8988T (cell line): ENCODE measurements at places on chromosomes 1 and 21.

GRCh38 chr1:169594391-169594790, 8.1 kb upstream of the F5 start:
- DNase-seq = no peak

- no peak for DNase-seq
Measured at GRCh38 chr1:18811733-18812452, 47.6 kb downstream of the TAS1R2 start.

- no peak for DNase-seq
Measured at GRCh38 chr1:93597709-93598108, 83.9 kb downstream of the BCAR3 start.

GRCh38 chr1:29050166-29050565, 73.5 kb downstream of the TMEM200B start:
- no peak for DNase-seq

- DNase-seq = no peak
Measured at GRCh38 chr21:43933199-43933598, 68.2 kb downstream of the AGPAT3 start.

DNA sequence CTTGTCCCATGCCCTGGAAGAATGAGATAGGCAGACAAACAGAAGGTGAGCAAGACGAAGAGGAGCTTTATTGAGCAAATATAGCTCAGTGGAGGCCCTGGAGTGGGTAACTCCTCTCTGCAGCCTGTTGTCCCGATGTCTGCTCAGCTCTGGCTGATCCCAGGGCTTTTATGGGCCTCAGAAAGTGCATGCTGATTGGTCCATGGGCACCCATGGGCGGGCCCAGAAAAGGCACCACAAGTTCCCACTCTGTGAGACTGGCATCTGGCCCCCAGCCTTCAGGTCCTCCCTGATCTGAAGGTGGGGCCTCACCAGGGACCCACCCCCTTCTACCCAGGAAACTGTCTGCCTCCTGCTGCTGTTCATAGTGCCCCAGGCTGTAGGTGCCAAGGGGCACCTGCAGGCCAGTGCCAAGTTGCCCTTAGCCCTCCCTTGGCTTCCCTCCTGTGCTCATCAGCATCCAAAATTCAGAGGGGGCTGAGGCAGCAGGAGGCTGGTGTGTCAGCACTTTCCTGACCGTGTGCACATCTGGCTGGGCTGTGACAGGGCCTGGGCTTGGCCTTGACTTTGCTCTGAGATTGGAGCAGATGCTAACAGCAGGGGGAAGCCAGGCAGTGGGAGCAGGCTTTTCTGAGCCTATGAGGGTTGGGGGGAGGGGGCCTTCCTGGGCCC, 35.4 kb downstream of the ACTL8 start:
- no peak for DNase-seq

GRCh38 chr1:4655674-4656532, 1.5 kb downstream of the AJAP1 start:
- DNase-seq = peak; percentile 36

DNA sequence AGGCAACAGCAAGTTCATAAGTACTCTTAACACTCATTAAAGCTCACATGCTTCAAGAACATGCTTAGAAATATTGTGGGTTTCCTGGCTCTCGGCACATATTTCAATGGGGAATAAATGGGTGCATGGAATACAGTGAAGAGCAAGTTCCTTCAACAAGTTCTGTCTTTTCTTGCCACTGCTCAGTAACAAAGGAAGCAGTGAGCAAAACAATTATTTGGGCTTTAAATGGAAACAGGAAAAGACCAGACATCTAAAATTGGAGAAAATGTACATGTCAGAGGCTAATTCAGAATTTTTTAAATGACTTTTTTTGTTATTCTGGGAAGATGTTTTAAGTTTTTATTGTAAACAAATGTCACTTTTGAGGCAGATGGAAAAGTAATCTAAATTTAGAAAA, 478.7 kb downstream of the SETD4 start:
- no peak for DNase-seq

DNA sequence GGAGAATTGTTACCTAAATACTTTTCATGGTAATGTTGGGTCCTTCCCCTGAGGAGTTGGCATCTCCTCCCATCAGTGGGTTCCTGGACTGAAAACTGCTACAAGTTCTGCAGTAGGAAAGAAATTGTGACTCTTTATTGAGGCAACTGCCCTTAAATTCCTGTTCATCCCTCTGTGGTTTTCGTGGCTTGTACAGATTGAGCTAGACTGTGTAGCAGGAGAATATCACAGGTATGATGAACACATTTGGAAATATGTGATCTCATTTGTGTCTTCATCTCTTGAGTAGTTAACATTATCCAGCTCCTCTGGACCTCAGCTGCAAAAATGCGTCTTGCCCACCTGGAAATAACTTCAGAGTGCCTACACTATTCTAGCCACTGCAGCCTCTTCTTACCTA, 390.6 kb downstream of the PTPRC start:
- DNase-seq = no peak

DNA sequence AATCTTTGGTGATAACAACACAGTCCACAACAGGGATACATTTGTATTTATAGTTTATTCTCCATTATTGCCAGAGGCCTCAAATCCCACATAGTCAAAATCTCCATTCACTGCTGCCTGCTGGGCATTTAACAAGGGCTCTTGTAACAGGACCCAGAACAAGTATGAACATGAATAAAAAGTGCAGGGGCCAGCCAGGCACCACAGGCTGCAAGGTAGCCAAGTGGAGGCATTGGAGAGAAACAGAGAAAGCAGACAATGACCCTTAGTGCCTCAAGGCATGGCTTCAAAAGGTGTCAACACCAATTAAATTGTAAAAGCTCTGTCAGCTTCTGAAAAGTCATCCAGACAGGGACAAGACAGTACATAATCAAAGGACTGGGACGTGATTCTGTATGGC, 116.8 kb downstream of the ATP6V1G3 start:
- no peak for DNase-seq

DNA sequence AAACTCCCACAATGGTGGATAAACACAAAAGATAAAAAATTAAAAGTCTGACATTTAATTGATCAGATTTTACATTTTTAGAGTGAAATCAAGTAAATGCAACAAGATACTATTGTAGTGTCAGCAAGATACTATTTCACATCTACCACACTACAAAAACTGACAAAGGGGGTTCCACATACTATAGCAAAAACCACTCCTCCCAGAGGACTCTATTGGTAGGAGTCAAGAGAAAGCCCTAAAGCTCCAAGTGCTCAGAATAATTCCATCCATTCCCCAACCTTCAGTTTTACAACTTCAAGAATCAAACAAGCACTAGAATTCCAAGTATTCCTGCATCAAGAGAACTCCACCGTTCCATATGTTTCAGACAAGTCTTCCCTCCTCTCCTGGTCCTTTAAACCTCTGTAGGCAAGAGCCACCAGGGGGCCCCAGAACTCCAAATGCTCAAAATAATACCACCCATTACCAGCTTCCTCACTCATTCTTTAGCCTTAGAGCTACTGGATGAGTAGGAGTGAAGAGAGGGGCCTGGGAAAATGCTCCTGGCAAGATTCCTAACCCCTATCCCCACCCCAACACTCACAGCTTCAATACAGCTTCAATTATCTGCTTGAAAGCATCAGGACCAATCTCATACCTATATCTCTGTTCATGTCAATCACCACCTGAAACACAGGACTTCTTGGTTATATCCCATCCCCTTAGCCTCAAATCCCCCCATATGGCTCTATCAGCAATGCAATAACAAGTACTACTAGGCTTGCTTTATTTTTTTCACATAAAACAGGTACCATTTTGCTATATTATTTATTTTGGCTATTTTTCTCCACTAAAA, 9.9 kb downstream of the TOR1AIP2 start:
- DNase-seq = no peak

GRCh38 chr1:39332291-39332690, 127.8 kb downstream of the MACF1 start:
- DNase-seq = no peak

- DNase-seq = no peak
Measured at GRCh38 chr1:71787699-71788098, 494.6 kb downstream of the NEGR1 start.

GRCh38 chr21:40143822-40144525, 276.7 kb downstream of the PCP4 start:
- DNase-seq = peak; percentile 17

DNA sequence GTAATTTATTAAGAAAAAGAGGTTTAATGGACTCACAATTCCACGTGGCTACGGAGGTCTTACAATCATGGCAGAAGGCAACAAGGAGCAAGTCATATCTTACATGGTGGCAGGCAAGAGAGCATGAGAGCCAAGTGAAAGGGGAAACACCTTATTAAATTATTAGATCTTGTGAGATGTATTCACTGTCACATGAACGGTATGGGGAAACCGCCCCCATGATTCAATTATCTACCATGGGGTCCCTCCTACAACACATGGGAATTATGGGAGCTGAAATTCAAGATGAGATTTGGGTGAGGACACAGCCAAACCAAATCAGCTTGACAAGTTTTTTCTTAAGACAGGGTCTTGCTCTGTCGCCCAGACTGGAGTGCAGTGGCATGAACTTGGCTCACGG, 14.3 kb downstream of the DAP3 start:
- no peak for DNase-seq

DNA sequence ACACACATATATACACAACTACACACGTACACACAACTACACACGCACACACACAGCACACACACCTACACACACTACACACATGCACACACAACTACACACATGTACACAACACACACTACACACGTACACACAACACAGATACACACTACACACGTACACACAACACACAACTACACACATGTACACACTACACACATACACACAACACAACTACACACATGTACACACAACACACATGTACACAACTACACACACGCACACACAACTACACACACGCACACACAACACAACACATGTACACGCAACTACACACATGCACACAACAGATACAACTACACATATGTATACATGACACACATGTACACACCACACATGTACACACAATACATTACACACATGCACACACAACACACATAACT, 318.1 kb downstream of the CAMTA1 start:
- DNase-seq = no peak

DNA sequence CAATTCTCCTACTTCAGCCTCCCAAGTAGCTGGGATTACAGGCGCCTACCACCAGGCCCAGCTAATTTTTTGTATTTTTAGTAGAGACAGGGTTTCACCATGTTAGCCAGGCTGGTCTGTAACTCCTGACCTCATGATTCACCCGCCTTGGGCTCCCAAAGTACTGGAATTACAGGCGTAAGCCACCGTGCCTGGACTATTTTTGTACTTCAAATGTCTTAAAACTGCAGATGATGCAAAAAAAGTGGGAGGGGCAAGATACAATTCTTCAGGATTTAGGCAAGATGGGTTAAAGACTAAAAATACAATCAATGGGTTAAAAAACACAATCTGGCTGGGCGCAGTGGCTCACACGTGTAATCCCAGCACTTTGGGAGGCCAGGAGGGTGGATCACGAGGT, 4.7 kb downstream of the SCAF4 start:
- no peak for DNase-seq

DNA sequence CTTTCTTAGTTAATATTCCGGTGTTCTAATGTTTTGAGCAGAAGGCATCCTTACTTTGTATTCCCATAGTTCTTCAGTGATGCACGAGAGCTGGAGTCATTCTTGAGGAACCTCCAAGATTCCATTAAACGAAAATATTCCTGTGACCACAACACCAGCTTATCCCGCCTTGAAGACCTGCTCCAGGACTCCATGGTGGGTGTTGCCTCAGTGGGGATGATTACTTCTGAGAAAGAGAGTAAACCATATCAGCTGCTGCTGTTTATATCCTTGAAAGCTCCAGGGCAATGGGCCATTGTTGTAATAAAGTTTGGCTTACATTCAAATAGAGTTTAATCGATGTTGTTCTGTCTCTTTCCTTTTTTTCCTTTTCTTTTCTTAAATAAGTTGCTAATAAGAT, 93.1 kb downstream of the MACF1 start:
- no peak for DNase-seq

- no peak for DNase-seq
Measured at GRCh38 chr1:19620786-19621185, 23.3 kb upstream of the NBL1 start.

- no peak for DNase-seq
Measured at GRCh38 chr1:204619721-204620120, 65.8 kb downstream of the LRRN2 start.

DNA sequence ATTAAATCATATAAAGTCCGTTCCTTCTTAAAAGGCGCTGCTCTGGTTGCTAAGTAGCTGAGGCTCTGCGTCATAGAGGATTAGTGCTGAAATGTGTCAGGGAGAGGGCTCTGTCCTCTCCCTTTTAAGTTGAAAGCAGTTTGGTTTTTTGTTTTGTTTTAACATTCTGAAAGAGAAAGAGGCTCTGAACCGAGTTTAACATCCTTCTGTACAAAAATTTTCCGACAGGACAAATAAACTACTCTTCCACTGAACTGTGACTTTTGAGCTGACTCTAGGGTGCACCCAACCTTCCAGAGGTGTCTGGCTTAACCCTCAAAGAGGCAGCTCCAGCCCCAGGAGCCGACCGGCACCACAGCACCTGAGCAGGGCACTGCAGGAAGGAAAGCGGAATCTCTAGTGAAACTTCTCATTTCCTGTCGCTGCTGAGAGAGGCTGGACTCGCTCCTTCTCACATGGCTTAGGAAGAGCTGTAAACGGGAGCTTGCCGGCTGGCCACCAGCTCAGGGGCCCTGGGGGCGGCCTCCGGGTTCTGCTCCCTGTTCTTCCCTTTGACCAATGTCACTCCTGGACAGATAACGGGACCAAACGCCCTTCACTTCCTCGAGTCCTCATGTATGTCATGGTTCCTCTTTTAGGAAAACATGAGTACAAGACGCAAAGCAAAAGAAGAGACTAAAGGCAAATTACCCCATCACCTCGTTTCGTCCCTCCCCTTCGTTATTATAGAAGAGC, 1.2 kb downstream of the VAV3 start:
- peak; percentile 8 for DNase-seq

DNA sequence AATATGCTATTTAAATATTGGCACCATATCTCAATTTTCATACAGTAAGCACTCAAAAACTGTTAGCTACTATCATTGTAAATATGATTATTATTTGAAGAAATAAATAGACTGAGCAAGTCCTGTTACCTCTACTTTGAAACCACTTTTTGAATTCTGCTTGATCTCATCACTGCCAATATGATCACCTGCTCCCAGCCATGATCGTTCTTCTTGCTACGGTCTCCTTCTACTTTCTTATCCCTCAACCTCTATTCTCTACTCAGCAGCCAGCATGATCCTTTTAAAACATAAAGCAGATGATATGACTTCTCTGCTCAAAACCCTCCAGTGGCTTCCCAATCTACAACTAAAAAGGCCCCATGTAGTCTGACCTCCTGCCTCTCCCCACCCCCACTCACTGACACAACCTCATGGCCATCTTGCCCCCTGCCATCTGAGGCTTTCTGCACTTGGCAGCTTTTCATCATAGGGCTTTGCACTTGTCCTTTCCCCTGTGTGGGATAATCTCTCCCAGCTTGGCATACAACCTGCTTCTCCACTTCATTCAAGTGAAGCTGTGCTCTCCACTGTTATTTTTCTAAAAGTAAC, 27.2 kb downstream of the CD34 start:
- no peak for DNase-seq

DNA sequence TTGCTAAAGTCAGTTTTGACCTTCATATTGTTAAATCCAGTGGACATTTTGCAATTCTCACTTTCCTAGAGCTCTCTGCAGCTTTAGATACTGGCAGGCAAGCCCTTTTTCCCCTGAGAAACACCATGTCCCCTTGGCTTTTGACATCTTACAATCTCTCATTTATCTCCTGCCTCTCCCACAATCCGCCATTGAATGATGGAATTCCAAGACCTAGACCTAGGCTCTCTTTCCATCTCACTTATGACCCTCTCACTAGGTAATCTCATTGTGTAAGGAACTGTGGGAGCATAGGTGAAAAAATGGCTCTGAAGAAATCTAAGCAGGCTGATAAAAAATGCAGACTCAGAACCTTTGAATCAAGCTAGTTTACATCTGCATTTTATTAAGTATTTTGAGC, 2.0 kb downstream of the KYAT3 start:
- DNase-seq = no peak
